ENCODE measurements at places on chromosomes 5 and 9. TPM values are rescaled to one million over a fixed set of nuclear protein-coding genes. Genes with fewer than 3 reads are reported as not detected.

GRCh38 chr9:130283539-130284248, 18.1 kb downstream of the HMCN2 start:
- no peak for DNase-seq

DNA sequence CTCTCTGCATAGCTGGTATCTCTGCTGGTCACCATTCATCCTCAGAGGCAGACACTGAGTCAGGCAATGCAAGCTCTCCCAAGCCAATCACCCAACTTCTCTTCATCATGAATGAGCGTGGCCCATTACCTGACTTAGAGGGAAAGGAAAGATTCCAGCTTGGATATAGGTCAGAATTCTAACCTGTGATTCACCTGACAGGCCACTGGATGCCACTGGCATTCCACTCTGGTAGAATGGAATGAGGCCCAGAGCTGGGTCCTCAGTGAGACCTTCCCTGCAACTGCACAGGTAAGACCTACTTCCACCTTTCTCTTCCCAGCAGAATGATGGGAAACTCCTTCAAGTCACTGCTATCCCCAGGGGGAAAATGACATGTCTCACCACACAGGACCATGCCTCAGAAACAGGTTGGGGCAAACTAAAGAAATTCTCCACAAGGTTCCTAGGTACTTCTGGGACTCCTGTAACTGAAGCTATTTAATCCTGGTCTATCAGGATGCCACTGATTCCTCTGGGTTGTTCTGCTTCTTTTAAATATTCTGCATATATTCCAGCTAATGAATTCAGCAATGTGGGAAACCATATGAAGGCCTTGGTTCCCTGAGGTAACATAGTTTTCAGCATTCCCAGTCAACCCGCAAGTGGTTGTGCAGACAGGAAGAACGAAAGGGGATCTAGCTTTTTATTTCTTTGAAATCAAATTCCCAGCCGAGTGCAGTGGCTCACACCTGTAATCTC, 62.0 kb downstream of the SUSD1 start:
- no peak for DNase-seq

DNA sequence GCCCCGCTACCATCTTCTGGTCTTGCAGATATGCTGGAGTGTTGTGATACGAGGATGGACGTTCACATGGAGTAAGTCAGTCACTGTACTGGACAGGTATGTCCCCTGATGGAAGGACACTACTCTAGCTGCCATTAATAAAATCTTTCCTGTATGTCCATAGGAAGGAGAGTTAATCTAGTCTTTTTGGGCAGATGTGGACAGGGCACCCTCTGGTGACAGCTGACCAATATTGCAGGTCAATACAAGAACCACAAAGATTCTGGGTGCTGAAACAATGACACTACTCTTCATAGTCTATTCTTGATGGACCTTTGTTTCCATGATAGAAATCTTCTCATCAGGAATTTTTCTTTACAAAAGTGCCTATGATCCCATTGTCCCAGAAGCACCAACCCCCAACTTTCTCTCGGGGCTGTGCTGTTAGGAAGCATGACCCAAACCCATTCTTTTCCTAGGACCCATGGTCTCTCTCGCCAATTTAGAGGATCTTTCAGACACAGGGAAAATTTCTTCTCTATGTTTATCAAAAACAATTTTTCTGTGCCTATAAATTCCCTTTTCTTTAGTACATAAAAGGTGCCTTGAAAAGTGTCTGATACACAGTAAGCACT, 376.9 kb downstream of the DTWD2 start:
- no peak for DNase-seq

DNA sequence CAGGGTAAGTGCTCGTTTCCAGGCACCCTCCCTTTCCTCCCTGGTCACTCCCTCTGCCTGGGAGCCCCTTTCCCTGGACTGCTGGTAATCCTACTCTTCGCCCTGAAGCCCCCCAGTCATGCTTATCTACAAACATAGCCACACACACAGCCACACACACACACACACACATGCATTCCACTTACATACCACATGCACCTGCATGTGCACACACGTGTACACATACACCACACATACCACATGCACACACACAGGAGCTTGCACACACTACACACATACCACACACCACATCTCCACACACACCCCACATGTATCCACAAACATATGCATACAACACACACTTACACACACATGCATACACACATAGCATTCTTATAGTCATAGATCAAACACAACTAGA, 358.5 kb downstream of the GADD45G start:
- no peak for DNase-seq

BARX1 gene
- polyA plus RNA-seq, result not detected

All from immature natural killer cell (primary cell).